IMR-90 (cell line): ENCODE measurements at places on chromosomes 1 and 21.
A peak's percentile ranks its signal among the peaks of the same experiment; 100 is the strongest.

GRCh38 chr1:155091071-155092051 is 12.7 kb downstream of the EFNA3 start:
- H3K27ac ChIP-seq, result no peak overlapping the region
- H3K4me1 ChIP-seq, result peaks cover 7% of the 10 kb centered on the region; the same call in 1 of the 2 replicates
- DNase-seq, result peak; percentile 54
- no peak overlapping the region for H3K4me3 ChIP-seq

DNA sequence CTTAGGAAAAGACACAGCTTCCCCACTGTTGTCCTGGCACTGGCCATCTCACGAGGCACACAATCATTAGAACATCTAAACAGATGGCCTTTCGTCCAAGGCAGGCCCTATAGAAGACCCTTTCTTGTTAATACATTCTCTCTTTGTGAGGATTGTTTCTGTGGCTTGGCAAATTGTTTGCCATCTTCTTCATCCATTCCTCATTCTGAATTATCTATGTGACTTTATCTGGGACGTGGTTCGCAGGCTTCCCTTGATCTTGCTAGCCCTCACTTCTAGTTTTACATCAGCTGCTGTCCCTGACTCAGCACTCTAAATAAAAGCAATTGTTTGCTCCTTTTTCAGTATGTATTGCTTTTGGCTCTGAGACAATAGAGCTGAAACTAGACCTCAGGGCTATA is 101.1 kb upstream of the ZC3H11B start:
- DNase-seq, result no peak
- no peak overlapping the region for H3K27ac ChIP-seq
- no peaks in the 10 kb centered on the region for H3K36me3 ChIP-seq
- H3K27me3 ChIP-seq, result no peaks in the 10 kb centered on the region
- H3K4me3 ChIP-seq, result no peak overlapping the region

- H3K4me3 ChIP-seq, result no peak overlapping the region
- H3K36me3 ChIP-seq, result no peaks in the 10 kb centered on the region
- no peaks in the 10 kb centered on the region for H3K4me1 ChIP-seq
- no peak overlapping the region for H3K27ac ChIP-seq
- no peak for DNase-seq
- H3K27me3 ChIP-seq, result peaks cover 9% of the 10 kb centered on the region; the same call in 1 of the 2 replicates
These were observed 34.9 kb upstream of the ARHGEF16 start for GRCh38 chr1:3419415-3420204.

- no peaks in the 10 kb centered on the region for H3K36me3 ChIP-seq
- no peak overlapping the region for H3K27ac ChIP-seq
- peaks cover 12% of the 10 kb centered on the region for H3K27me3 ChIP-seq
These were observed 4.2 kb upstream of the GPR61 start for GRCh38 chr1:109535481-109535880.

GRCh38 chr1:10667861-10668761 is 128.3 kb downstream of the CASZ1 start:
- DNase-seq, result no peak
- H3K36me3 ChIP-seq, result no peaks in the 10 kb centered on the region
- H3K4me1 ChIP-seq, result peaks cover 1% of the 10 kb centered on the region; the same call in 1 of the 2 replicates

DNA sequence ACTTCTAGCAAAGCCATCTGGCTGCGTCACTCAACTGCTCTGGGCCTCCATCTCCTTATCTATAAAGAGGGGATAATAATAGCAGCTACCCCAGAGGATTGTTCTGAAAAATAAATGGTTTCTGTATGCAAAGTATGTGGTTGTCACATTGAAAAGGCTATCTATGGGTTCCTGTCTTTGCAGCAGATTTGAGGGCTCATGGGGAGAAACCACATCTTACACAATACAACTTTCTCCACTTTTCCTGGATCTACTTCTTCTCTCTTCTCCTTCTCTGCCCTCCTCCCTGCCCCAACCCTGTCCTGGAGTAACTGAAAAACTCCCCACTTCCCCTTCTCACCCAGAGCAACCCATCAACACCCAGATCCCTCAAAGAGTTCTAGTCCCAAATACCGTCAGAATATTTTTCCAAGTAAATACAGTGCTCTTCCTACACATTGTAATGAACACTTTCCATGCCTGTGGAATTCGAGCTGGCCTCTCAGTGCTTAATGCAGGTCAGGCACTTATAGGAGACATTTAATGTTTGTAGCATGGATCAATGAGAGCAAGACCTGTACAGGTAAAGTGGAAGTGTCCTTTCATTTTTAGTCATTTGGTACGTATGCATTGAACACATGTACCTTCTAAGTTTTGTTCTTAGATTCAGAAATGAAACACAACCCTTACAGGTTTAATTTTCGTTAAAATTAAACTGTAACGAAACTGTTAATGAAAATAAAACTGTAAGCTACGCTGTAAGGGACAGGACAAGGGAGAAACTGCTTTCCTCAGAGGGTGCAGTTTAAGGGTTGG is 131.9 kb downstream of the AK5 start:
- DNase-seq, result no peak
- H3K27me3 ChIP-seq, result no peaks in the 10 kb centered on the region
- no peak overlapping the region for H3K4me3 ChIP-seq
- H3K27ac ChIP-seq, result no peak overlapping the region
- H3K4me1 ChIP-seq, result peaks cover 4% of the 10 kb centered on the region; the same call in 1 of the 2 replicates

DNA sequence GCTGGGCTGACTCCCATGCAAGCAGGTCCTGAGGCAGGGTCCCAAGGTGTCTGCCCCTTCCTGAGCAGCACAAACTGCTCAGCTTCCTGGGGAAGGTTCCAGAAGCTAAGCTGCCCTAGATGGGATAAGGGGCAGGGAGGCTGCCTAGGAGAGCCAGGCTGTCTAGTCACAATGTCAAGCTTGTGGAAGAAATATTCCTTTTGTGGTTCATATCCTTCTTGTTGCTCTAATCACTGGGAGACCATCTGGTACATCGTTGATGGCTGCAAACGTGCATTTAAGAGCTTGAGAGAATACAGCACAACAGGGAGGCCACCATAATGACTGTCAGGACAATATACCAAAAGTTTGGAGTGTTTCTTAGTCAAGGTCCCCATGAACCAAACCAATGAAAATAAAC is 67.4 kb downstream of the SLC16A1 start:
- no peak for DNase-seq
- no peaks in the 10 kb centered on the region for H3K27me3 ChIP-seq
- no peak overlapping the region for H3K27ac ChIP-seq

GRCh38 chr1:224302947-224303346 is 27.0 kb downstream of the NVL start:
- H3K27ac ChIP-seq, result no peak overlapping the region
- H3K27me3 ChIP-seq, result no peaks in the 10 kb centered on the region
- peaks cover 31% of the 10 kb centered on the region for H3K36me3 ChIP-seq

DNA sequence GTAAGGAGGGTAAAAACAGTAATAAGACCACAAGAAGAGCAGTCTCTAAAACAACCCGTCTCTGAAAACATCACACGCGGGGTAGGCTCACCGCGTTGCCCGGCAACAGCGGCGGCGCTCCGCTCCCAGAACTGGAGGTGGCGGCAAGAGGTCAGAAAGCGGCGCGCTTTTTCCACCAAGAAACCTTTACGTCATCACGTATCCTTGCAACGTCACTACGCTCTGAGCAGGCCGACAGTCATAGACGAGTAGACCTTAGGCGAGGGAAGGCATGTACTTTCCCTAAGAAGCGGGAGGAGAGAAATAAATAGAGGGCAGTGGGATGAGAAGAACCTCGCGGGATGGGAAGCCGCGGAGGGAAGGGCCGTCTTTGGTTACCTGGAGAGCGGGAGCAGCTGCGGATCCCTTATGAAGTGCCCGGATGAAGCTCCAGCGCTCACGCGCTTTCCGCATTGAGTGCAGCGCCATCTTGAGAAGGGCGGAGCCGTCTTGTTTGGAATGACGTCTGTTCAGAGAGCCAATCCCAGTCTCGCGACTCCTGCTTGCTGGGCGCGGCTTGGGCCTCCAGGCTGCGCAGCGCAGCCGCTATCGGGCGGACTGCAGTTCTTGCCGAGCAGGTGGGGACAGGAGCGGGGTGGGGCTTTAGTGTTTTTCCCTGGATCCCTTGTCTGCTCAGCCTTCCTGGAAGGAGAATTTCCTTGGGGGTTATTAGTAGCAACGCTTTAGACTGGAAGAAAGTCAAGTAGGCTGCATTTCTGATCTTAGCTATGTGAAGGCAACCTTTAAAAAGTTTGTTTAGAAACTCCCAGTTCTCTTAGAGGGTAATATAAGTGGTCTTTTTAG is at the start of gene WARS2:
TSS of gene WARS2 (minus strand) at position 477 of the 843 bp plus-strand sequence. CDS start at position 468, 9 bp downstream.
- H3K27ac ChIP-seq, result peak within 1 kb of the TSS; percentile 79
- no peaks in the 10 kb centered on the region for H3K27me3 ChIP-seq
- peak within 1 kb of the TSS; percentile 52 for H3K4me3 ChIP-seq
- peaks cover 3% of the 10 kb centered on the region for H3K4me1 ChIP-seq
- peak; percentile 98 for DNase-seq

- H3K27me3 ChIP-seq, result no peaks in the 10 kb centered on the region
- no peaks in the 10 kb centered on the region for H3K4me1 ChIP-seq
- H3K4me3 ChIP-seq, result no peak overlapping the region
- H3K36me3 ChIP-seq, result no peaks in the 10 kb centered on the region
- DNase-seq, result no peak
- no peak overlapping the region for H3K27ac ChIP-seq
These were observed 4.8 kb downstream of the KRTAP21-3 start for GRCh38 chr21:30713766-30714165.

DNA sequence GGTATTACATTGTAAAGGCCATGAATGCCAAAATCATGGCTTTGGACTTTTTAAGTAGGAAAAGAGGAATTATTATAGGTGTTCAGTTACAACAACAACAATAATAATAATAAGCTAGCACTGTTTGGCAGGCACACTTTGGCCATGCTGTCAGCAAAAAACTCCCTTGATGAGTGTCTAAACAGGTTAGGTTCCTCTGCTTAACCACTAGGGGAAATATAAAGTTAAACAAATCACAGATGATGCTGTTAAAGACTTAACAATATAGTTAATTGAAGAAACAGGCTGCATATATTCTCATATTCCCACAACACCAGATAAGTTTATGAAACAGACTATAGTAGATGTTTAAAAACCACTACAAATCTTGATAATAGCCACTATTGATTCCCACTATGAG is 46.4 kb downstream of the RGS21 start:
- H3K36me3 ChIP-seq, result no peaks in the 10 kb centered on the region
- no peak overlapping the region for H3K4me3 ChIP-seq
- H3K27ac ChIP-seq, result no peak overlapping the region

DNA sequence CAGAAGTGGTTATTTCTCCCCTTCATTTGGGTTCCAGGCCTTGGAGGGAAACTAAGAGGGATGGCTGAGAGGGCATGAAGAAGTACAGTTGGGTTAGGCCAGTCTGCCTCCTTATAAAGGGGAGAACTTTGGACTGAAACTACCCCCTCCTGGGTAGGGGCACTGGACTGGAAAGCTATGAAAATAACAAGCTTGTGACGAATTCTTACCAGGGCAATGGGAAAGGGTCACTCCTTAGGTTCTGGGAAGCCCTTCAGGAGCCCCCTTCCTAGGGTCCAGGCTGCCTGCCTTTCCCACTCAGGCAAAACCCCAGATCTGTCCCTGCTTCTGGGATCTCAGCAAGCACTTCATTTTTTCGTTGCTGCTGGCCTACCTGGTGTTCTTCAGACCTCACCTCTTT is 9.8 kb upstream of the P3R3URF start:
- H3K27me3 ChIP-seq, result no peaks in the 10 kb centered on the region
- H3K4me3 ChIP-seq, result no peak overlapping the region
- peaks cover 25% of the 10 kb centered on the region for H3K36me3 ChIP-seq
- peaks cover 20% of the 10 kb centered on the region for H3K4me1 ChIP-seq
- DNase-seq, result no peak
